ENCODE measurements at places on chromosomes 5 and 9.

DNA sequence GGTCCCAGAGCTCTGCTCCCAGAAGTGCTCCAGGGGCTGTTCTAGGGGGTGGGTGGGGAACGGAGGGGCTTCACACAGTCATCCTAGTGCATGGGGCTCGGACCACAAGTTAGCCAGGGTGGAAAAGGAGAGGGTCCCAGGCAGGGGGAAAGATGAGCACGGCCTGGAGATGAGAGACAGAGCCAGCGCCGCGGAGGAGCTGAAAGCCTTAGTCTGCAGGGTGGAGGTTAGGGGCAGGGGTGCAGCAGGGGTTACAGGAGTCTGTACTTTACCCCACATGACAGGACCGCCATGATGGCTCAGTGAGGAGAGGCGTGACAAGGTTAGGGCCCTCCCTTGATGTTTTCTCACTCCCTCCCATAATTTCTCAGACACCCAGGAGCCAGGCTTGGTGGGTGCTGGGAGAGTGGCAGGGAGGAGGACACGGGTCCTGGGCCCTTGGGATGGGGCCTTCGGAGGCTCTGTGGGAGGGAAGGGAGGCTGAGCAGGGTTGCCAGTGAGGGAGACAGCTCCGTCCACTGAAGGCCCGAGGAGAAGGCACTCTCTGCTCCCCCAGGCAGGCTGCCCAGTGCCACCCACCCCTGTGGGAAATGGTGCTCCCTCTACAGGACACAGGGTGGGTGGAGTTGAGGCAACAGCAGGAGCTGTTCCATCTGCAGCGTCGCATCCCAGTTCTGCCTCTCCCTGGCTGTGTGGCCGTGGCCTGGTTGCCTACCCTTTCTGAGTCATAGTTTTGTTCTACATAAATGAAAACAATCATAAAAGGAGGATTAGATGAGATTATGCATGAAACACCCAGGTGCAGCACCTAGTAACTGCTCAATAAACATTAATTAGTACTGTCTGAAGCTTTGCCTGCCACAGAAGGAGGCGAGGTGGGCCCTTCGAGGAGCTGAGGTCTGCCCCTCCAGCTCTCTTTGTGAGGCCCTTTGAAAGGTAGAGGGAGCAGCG, 66.2 kb downstream of the NDST1 start:
- DNase-seq: no peak

DNA sequence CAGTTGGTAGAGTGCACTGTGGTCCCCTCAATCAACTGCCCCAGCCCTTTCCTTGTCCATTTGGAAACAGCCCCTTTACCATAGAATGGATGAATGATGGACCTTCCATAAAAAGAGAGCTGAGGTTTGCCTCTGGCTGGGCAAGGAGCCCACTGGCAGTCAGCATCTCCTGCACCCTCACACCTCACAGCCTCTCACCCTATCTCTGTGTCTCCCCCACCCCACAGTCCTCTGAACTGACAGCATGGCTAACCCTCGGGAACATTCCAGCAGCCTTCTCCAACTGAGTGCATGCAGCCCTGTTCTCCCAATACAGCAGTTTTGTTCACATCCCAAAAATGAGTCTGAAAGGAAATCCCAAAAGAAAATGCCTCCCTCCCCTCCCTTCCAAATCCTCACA, 51.7 kb downstream of the RETREG1 start:
- DNase-seq: no peak

DNA sequence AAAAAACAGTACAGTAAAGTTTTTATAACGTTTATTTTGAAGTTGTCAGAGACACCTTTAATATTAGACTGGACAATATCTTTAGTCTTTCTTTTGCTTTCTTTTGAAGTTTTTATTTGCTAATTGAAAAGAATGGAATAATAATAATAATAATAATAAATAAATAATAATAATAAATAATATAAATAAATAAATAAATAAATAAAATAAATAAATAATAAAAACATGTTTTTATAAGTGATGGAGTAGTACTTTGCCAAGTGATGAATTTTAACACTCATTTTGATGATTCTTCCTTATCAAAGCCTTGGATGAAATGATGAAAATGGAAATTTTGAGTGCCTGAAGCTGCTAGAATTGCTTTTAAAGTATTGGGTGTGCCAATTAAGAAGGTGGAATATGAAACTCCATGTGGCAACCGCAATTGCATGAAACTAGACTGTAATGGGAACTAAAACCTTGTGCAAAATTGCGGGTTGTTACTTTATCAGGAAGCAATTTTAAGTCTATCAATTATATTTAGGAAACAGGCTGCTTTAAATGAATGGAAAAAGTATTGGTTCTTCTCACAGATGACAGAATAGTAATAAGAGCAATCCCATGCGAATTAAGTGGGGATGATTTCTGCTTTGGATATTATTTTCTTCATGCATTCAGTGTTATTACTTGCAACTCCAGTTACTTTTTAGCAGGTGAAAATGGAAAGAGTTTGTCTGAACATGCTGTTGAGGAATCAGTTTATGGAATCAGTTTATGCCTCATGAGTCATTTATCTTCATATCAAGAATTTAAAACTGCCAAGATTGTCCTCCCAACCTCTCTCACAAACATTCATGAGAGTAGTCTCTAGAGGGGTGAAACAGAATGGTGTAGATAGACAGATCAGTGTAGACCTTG, 4.6 kb downstream of the ANXA1 start:
- DNase-seq: no peak

DNA sequence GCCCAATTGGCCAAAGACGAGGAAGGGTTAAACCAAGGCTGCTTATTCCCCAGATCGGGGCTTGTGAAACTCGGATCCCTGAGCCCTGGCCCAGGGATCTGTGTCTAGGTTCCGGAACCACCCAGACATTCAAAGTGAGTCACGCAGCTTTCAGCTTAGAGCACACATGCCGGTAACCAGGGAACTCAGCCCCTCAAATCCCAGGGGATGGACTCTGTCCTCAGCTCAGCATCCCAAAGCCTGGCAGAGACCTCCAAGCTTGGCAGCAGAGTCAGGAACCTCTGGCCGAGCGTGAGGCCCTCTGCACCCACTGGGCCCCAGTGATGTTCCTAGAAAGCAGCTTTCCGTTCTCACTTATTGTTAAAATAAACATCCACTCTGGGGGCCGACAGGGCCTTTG, 5.1 kb downstream of the PNPLA7 start:
- DNase-seq: no peak

- no peak for DNase-seq
These were observed 66.8 kb upstream of the SMC2 start for GRCh38 chr9:104027295-104027694.

DNA sequence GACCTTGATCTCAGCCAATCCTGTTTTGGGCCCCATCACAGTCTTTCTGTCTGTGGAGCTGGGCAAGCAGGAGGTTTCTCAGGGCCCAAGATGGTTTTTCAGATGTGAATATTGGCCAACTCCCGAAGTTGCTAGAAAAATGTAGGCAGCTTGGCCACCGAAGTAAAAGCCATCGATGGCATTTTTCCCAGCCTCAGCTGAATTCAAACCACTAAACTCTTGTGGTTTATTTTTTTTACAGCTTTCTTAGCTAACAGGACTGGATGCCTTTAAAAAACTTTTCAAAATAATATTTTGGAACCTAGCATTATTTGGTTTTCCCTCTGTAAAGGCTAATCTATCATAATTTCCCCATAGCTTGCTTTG, 102.5 kb upstream of the ERCC6L2 start:
- no peak for DNase-seq

- DNase-seq: no peak
These were observed 15.3 kb upstream of the TRPM3 start for GRCh38 chr9:71136696-71137095.

GRCh38 chr5:179326122-179326927, 18.9 kb downstream of the ADAMTS2 start:
- DNase-seq: no peak

DNA sequence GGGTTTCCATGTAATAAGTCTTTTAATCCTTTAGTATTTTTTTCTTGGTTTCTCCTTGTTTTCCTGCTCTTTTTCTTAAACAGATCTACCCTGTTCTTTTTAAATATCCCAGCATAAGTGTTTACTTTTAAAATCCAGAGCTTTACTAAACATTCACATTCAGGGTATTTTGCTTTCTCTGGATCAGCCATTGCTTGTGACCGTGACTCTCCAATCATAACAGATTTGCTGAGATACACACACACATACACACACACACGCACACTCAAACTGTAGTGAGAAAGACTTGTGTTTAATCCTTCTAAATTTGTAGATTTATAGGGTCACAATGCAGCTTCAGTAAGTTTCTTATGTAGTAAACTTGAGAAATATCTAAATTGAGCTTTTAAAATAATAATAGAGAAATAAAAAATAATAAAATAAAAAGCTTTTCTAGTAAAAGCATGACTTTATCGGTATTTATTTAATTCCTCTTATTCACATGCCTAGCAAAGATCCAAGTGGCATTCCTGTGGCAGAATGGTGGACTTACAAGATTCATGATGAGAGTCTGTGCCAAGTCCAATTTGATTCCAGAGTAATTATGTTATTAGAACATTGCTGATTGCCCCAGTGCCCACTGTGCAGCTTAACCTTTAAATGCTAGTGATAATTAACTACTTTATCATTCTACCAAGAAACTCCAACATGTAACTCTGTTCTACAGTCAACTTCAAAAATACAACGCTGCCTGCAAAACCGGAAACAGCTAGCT, 129.0 kb downstream of the TLE4 start:
- no peak for DNase-seq

DNA sequence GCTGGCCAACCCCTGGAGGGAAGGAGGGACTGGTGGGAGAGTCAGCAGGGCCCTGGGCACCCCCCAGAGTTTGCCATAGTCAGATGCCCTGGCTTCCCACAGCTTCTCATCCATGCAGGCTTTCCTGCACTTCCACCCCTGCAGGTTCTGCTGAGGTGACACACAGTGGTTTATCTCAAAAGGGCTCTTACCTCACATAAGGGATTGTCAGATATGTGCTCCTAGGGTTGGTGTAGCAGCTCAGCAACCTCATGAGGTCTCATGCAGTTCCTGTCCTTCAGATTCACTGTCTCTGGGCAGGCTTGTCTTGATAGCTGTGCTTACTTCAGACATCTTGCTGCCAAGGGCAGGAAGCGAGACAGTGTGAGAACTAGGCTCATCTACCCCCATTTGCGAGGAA, 143.4 kb downstream of the KDM4C start:
- DNase-seq: no peak

- DNase-seq: no peak
These were observed 29.3 kb downstream of the COL23A1 start for GRCh38 chr5:178560911-178561310.

GRCh38 chr5:172010278-172010677, 3.8 kb upstream of the FBXW11 start:
- DNase-seq: peak; percentile 8

DNA sequence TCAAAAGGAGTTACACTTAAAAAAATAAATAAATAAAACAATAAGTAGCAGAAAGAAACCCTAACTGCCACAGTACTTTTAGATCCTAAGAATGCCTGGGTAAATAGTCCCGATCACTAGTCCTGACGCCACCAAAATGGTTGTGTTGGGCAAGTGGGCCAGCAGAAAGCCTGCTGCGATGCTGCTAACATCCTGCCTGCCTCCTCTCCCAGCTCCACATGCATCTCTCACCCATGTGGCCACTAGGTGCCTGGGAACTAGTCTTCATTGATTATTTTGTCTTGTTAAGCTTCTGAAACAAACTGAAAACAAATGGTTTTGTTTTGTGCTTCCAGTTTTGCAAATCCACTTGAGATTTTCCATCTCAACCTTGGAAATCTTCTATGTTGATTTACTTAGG, 54.4 kb upstream of the TRAF1 start:
- DNase-seq: peak; percentile 6

DNA sequence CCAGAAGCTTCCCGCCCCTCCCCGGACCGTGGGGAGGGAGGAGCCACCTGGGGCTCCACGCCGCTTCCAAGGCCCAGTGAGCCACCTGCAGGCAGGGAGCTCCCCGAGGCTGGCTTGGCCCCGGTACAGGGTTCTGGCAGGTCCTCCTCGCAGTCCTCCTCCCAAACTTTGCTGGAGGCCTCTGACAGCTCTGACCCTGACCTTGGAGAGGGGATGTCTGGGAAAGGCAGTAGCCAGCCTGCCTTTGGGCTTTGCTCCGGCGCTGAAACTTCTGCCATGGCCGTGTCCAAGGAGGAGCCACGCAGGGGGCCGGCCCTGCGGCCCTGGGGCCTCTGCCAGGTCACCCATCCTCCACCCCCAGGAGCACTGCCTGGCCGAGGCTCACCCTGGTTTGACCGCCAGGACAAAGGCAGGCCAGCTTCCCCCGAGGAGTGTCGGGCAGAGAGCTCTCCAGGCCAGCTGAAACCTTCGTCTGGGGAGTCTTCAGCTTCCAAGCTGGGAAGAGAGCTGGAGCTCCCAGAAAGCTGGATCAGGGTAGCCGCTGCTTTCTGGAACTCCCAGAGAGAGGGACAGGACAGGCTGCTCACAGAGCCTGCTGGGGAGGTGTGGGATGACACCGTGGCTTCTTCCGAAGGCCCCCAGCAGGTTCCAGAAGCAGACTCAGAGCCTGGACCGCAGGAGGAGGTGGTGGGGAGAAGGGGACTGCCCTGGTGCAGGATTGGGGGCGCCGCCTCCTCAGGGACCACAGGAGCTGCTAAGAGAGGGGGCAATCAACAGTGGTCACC, 9.0 kb upstream of the QSOX2 start:
- DNase-seq: no peak

Data from PC-3 (cell line).